ENCODE measurements at places on chromosomes 4 and X.

DNA sequence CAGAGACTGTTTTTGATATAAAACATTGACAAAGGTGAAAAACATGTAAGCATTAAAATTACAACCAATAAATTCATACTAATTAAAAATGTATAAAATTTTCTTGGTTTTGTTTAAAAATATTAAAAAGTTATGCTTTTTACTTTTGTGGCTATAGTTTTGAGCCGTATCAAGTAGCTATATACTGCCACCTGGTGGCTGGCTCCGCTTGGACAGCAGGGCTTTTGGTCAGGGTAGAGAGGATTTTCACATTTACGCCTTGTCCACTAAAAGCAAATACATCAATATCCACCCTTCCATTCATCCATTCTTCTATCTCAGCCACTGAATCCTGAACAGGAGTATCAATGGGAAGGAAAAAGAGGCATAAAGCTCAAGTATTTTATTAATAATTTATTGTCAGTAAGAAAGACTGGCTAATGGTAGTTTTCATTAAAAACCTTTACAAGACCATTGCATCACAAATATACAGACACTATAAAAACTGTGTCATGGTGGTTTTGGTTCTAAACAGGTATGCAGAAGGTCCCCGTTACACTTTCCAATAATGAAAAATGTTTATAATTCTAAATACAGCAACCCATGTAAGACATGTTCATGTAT, 32.1 kb upstream of the MTNR1A start:
- peak; percentile 34 for DNase-seq

DNA sequence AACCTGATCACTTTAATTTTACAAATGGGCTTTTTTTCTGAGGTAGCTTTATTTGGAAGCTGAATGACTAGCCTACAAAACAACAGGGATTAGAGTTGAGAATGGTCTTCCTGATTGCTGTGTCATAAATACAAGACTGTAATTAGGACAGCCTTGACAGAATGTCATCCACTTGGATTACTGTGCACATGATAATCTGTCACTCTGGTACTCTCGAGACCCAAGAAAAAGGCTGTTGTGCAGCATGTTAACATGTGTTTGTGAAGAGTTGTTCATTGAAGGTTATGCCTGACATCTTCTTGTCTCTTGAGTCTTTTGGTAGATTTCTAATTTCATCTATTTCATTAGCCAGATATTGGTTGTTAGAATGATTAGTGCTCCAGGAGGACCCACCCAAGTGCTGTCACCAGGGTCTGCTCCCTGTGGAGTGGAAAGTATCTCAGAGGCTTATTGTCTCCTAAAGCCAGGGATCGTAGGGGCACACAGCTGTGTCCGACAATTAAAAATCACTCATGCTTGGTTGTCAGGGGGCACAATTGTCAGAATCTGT, 212.2 kb upstream of the GPRIN3 start:
- no peak for DNase-seq

DNA sequence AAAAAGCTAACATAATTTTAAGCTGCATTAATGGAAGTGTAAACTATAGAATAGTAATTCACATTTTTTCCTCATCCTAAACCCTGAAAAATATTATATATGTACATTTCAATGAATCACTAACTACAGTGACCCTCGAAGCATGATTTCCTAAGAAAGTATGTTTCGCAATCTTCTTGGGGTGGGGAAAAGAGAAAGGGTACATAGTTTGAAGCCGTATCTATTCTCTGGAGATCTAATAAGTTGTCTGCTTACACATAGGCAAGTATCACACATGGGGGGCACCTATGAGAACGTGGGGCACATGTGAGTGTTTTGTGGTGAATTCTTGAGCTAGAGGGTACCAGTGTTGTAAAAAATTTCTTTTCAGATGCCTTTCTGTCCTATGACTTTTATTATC, 71.2 kb downstream of the JADE1 start:
- no peak for DNase-seq

GRCh38 chr4:181507180-181507835, 735.9 kb upstream of the TENM3 start:
- no peak for DNase-seq

DNA sequence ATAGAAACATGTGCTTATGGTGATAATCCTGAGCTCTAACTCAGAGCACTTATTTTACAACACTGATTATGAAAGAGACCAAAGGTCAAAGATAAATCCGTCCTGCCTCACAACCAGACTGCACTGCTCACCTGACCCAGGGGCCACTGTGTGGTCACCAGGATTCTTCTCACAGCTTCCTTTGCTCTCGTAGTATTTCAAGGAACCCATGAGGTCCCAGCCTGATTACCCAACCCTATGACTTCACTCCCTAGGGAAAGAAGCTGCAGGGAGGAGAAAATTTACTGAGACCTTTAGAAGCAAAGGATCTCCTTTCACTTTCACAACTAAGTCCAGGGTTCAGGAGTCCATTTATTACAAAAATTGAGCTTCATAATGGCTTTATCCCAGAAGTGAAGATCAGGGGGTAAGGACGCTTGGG, 9.6 kb downstream of the SLC25A5 start:
- no peak for DNase-seq

DNA sequence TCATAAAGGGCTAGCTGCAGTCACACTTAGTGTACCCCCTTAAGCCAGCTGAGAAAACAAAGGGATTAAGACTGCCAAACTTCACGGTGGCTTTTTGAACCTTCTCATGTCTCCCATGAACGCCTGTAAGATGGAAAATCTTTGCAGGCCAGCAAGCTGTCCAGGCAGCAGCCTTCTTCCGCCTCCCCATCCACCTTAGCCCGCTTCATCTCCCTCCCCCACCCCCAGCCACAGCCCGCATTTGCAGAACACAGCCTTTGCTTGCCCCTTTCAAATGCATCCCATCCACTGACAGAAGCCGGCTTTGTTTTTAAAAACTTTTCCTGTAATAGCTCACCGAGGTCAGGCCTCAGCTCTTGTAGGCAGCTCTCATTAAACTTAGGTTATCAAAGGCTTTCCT, 113.8 kb upstream of the FAM9B start:
- DNase-seq, result no peak

Data from HAP-1 (cell line).